ENCODE measurements at places on chromosomes 2 and 18.

- no peak for DNase-seq
Measured at GRCh38 chr2:53202063-53202462, 565.5 kb upstream of the CHAC2 start.

GRCh38 chr18:75029481-75029880 lies 179.5 kb downstream of the PTGR3 start:
- DNase-seq: no peak

- no peak for DNase-seq
Measured at GRCh38 chr18:43161528-43161927, 46.0 kb upstream of the RIT2 start.

GRCh38 chr18:7038330-7038851 lies 79.2 kb downstream of the LAMA1 start:
- DNase-seq: no peak

- DNase-seq: no peak
Measured at GRCh38 chr18:35827275-35827902, 145.1 kb upstream of the RMP24 start.

- no peak for DNase-seq
Measured at GRCh38 chr2:102063941-102064678, 72.3 kb downstream of the IL1R2 start.

DNA sequence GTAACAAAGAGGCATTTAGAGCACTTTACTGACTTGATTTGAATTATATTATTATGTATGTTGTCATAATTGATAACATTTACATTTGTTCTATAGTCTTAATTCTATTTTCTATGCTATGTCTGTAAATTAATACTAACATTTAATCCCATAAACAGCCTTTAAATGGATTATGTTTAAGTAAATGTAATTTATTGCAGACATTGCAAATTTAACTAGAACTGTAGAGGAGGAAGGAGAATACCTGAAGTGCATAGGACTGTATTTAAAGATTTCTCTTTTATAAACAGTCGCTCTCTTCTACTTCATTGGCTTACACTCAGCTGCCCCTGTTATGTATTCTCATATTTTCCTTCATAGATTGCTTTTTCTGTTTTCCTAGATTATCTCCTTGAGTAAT lies 92.4 kb downstream of the SPAG16 start:
- DNase-seq: no peak

DNA sequence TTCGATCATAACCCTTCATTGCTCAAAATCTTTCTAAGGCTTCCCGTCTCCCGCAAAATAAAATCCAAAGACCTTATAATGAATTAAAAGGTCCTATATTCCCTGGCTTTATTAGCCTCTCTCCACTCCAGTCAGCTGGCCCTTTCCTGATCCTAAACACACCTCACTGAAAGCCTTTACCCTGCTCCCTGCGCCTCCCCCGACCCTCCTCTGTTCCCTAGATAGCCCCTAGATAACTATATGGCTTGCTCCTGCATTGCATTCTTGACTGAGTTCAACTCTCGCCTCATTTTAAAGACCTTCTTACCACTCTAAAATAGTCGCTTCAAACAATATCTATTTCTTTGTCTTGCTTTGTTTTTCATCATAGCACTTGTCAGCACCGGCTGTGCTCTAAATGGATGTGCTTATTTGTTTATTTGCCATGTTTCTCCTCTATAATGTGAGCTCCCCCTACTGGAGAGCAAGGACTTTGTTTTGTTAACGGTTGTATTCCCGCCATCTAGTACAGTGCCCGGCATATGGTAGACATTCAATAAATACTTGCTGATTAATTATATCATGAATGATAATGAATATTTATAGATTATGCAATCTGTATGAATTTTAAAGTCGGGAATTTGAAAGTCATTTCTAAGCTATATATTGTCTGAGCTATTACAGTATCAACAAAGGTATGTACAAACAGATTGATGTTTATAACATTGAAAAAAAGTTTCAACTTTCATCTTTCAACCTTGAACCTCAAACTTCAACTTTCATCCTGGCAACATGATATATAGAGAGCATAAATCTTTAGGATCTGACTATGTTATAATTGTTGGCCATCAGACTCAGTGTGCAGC lies 32.4 kb upstream of the VIT start:
- no peak for DNase-seq

- DNase-seq: no peak
Measured at GRCh38 chr18:59744271-59744721, 47.1 kb upstream of the CCBE1 start.

DNA sequence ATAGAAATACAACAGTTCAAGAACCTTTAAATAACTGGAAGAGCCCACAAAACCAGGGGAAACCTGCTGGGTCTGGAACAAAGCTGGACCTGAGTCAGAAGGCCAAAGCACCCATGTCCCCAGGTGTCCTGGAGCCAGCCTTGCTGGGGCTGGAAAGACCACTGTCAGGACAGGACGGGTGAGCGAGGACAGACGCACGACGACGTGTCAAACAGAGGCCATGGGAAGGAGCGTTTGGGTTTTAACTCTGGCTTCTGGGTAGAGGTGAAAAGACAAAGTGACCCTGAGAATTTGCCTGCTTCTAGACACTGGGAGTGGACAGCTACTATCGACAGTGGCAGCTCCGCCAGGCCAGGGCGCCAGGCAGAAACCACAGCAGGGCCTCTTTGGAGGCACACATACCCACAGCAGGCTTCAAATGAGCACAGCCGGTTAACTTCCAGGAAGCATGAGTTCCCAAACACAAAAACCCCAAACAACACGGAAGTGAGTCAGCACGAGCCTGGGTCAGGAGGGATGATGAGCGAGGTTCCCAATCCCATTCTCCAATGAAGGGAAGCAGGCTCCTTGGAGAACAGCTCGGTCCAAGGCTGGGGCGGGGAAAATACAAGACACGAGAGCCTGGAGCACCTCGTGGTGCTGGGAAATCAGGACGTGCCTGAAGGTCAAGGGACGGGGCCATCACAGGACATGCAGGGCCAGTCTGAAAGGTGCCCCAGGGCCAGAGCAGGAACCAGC lies 208.0 kb downstream of the TWIST2 start:
- DNase-seq: no peak

- DNase-seq: no peak
Measured at GRCh38 chr2:150271952-150272802, 215.3 kb downstream of the RND3 start.

DNA sequence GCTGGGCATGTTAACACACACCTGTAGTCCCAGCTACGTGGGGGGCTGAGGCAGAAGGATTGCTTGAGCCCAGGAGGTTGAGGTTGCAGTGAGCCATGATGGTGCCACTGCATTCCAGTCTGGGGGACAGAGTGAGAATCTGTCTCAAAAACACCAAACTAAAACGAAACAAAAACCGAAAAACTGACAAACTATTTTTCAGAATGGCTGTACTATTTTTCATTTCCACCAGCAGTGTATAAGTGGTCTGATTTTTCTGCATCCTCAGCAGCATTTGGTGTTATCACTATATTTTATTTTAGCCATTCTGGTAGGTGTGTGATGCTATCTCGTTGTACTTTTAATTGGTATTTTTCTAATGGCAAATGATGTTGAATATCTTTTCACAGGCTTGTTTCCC lies 95.2 kb downstream of the PDCL3 start:
- DNase-seq: no peak

- no peak for DNase-seq
Measured at GRCh38 chr2:98448441-98449145, 3.9 kb downstream of the INPP4A start.

DNA sequence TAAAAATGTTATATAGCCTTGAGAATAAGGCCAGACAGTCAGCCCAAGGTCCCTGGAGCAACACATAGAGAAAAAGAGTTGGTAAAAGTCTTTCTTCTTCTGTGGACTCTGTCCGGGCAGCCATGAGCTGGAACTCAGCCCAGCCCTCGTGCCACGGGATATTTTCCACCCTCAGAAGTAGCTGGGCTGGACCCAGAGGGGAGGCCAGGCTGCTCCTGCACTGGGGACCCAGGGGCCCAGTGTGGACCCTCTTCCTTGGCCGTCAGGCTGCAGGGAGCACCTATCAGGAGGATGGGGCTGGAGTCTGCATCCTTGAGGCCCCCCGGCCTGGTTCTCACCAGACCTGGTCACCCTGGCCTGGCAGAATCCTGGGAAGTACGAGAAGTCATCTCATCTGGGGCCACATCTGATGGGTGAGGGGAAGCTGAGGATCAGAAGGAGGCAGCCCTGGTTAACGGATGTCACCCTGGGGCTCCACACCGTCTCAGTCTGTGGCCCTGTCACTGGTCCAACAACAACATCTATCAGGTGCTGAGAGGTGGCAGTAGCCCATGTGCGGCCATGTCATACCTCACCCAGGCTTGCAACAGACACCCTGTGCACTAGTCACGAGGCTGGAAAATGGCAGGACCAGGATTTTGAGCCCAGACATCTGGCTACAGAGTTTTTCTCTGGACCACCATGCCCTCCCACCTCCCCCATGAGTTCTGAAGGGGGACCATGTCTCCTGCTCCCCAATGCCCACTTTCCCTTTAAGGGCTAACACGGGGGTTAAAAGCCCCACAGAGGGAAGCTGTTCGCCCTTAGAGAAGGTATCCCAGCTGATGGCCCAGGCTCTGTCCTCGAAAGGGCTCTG lies 33.0 kb downstream of the SDC1 start:
- DNase-seq: no peak

DNA sequence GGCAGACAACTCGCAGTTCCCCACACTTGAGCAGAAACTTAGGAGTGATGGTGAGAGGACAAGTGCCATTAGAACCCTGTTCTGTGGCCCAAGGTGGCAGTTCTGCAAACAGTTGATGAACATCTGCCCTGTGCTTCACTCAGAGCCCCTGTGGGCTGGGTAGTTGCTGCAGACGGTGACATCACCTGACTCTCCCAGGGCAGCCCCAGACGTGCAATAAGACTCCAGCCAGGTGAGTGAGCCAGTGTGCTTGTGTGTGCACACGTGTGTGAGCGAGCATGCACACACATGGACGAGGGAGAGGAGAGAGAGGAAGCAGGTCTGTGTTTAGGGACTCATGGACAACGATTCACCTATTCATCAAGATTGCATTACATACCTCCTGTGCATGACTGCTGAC lies 136.0 kb upstream of the GLI2 start:
- no peak for DNase-seq

- DNase-seq: no peak
Measured at GRCh38 chr2:224293976-224294375, 107.9 kb downstream of the FAM124B start.

GRCh38 chr18:11034884-11035283 lies 114.5 kb downstream of the PIEZO2 start:
- DNase-seq: no peak

- no peak for DNase-seq
Measured at GRCh38 chr18:36309436-36310391, 12.2 kb downstream of the FHOD3 start.

- no peak for DNase-seq
Measured at GRCh38 chr2:61770746-61771145, 83.1 kb downstream of the FAM161A start.

DNA sequence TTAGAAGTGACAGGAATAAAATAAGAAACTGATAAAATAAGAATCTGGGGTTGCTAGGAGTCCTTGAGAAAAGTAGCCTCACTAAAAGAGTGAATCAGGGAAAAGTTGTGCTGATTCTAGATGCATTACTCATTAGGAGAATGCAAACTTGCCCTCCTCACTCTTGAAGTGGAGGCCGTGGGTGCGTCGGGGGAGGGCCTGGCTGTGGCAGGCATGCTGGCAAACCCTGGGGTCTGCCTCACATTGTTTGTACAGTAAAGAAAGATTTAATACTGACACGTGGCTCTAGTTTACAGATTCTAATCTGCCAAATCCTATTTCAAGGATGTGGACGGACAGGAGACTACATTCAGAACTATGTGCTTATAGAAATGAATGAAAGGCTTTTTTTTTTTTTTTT lies 41.9 kb downstream of the TANC1 start:
- no peak for DNase-seq

DNA sequence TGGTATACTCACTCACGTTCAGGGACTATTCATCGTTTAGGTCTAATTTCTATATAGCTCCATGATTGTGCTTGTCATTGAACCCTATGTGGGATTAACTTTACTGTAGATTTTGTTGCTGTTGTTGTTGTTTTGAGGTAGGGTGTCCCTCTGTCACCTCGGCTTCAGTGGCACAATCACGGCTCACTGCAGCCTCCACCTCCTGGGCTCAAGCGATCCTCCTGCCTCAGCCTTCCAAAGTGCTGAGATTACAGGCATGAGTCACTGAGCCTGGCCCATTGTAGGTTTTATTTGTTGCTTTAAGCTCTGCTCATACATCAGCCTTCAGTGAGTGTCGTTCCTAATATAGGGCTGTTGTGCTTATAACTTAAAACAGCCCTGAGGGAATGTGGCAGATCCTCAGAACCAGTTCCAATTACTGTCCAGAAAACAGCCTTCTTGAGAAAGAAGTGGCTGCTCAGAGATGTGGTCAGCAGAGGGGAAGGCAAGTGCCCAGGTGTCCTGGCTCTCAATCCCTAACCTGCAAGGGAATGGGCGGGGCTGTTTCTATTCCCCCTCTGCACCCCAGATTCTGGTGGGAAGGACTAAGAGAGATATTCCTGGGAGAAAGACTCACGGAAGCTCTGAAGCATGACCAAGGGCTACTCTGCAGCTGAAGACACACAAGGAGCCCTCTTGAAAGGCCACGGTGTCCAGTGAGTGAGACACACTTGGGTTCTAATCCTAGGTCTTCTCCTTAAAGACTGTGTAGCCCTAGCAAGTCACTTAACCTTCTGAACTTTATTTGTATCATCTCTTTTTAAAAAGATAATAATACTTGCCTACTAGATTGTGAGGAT lies 79.6 kb upstream of the LCLAT1 start:
- no peak for DNase-seq

- DNase-seq: no peak
Measured at GRCh38 chr18:60892441-60892840, 440.8 kb upstream of the CDH20 start.

- no peak for DNase-seq
Measured at GRCh38 chr18:9206421-9206820, 69.8 kb downstream of the ANKRD12 start.

GRCh38 chr2:29068513-29068912 lies 5.8 kb downstream of the PCARE start:
- no peak for DNase-seq

GRCh38 chr2:236204953-236205352 lies 36.8 kb upstream of the GBX2 start:
- no peak for DNase-seq

DNA sequence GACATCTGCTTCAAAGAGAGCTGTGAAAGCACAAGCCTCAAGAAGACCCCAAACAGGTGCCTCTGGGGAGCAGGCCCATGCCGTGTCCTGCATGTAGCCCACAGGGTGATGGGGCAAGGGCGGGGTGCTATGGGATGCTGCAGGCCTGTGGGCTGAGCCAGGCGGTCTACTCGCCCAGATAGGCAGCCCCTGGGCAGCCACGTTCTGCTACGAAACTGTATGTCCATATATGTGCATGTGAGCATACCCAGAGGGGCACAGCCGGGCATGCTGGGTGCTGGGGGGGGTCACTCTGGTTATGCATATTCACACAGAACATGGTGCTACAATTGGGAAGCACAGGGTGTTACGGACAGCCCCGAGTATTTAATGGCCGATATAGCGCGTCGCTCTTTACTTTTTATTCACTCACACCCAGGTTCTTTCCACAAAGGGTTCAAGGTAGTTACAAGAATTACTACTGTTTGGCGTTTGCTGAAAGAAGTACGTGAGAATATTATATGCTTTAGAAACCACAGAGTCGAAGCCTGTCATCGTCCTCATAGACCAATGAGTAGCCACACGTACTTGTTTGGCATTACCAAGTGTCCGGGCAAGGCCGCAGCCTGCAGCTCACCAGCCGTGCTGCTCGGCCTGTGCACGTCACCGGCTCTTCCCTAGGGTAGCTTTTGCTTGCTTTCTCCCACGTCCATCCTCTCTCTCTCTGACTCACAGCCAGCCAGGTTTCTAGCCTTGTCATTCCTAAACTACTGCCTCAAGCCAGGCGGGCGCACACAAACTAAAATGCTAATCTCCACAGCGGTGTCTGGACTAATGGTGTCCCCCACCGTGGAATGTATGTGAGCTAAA lies 14.4 kb downstream of the MTERF4 start:
- DNase-seq: no peak
